Fibroblast of skin of abdomen (primary cell): ENCODE measurements at places on chromosomes 16 and 17.

- peak; percentile 39 for DNase-seq
Observed at GRCh38 chr16:83343935-83344366, 463.8 kb upstream of the HSBP1 start.

DNA sequence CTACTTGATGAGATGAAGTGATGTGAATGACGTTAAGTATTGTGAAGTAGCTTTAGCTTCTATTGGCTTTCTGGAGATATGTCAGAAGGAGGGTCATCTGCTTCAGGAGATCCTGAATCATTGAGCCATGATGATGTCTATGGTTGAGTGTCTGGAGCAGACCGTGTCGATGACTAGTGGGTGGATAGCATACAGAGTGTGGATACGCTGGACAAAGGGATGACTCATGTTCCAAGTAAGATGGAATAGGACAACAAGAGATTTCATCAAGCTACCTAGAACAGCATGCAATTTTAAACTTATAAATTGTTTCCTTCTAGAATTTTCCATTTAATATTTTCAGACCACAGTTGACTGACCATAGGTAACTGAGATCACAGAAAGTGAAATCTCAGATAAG is 116.1 kb upstream of the RBBP6 start:
- no peak for DNase-seq

DNA sequence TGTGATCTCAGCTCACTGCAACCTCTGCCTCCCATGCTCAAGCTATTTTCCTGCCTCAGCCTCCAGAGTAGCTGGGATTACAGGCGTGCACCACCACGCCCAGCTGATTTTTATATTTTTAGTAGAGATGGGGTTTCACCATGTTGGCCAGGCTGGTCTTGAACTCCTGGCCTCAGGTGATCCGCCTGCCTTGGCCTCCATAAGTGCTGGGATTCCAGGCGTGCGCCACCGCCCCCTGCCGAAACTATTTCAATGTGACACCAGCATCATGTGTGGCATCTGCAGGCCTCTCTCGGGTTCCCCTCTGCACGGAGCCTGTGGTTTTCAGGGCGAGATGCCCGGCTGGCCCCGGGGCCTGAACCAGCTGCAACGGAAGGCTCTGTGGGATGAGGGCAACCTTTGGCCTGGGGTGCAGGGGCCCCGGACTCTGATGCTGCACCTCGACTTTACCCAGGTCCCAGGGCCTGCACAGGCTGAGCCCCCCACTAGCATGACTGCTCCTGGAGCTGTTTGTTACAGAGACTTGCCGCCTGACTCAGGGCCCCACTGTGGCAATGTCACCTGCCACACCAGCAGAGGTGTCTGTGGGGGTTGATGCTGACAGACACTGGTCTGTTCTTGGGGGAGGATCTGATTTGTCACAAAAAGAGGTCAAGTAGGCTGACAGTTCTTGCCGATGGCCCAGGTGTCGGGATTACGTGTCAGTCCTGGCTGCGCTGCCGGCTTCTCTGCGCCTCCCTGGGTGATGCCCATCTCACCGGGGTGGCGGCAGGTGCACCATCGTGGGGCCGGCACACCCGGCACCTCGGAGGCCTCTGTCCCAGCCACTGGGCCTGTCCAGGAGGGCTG is 8.6 kb upstream of the TEX19 start:
- no peak for DNase-seq

GRCh38 chr16:2260250-2260649 is 7.7 kb downstream of the RNPS1 start:
- DNase-seq = no peak
